CD4-positive, alpha-beta T cell treated with Interleukin-6 for 4 hours (primary cell): ENCODE measurements at places on chromosomes 13 and 19.

DNA sequence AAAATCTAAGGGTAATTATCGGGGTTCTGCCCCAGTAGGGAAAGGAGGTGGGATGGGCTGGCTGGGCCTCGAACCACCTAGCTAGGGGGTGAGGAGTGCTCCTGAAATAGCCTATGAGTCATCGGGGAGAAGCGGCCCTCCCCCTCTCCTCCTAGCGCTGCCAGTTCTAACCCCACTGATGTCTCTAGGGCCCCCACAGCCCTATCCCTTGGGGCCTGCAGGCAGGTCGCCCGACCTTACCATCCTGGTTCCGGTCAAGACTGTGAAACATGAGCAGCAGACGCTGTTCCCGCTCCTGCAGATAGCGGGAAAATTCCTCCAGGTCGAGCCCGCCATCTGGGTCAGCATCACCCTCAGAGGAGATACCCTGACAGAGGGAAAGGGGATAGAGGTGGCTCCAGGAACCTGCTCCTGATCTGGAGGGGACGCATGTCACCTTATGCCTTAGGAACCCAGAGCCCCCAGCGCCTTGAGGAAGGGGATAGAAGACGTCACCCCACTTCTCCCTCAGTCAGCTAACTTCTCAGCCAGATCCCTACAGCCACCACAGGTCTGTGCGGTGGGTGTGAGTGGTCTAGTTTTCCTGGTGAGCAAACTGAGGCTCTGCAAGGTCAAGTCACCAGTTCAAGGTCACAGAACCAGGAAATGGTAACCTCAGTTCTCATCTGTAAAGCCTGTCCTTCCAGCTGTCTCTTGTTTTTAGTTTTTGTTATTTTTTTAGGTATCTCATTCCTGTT, 1.5 kb downstream of the SLC25A23 start:
- DNase-seq, result no peak

DNA sequence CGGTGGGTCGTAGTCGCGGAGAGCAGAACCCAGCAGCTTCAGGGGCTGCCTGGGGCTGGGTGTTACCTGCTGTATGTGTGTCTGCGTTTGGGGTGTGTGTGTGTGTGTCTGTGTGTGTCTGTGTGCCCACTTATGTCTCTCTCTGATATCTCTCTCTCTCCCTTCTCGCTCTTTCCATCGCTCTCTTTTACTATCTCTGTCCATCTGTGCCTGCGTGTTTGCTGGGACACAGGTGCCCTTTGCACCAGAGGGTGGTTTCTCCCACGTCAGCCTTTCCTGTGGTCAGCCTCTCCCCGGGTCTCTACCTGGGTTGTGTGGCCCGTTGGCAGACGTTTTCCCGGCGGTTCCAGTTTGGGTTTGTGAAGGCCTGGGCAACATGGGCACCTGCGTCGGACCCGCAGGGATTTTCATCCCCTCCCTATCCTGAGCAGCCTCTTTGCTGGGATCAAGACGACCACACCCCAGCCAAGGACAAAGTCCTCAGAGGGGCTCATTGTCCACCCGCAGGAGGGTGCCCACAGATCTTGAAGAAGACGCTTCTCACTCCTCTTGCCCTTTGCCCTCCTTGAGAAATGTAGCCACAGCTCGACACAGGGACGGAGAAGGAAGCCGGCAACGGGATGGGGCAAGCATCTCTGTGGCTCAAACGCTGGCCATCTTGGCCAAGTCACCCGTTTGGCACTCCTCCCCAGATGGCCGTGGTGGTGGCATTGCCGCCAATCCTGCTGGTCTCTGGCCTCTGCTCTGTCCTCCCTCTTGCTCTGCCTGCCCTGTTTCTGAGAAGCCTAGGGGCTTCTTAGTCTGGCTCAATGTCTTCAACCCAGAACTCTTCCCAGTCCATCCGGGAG, 43.3 kb downstream of the ZNF146 start:
- no peak for DNase-seq

DNA sequence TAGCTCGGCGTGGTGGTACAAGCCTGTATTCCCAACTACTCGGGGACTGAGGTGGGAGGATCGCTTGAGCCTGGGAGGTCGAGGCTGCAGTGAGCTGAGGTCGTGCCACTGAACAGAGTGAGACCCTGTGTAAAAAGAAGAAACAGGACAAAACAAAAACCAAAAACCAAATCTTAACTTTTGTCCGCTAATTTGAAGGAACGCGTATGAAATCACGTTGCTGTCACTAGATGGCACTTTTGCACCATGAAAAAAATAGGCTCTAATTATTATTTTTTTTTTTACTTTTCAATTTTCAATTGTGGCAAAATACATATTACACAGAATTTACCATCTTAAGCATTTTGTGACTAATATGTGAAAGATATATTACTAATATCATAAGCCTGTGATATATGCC, 17.6 kb upstream of the ZNF835 start:
- DNase-seq, result no peak

- no peak for DNase-seq
Observed at GRCh38 chr19:16525751-16526481, 16.3 kb downstream of the CHERP start.

DNA sequence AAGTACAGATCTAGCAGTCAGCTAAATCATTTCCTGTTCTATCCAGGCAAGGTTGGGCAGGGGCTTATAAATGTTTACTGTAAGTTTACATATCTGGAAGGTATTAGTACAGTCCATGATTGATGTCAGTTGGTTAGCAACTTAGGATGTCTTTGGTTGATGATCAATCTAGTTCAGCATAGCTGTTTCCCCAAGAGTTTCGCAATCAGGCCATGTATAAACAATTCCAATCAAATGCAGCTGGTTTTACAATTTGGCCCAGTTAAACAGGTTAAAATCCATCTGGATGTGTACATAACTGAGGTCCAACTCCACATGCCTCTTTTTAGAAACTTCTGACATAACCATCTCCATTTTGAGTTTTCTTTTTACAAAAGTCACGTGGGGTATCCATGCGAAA, 6.9 kb downstream of the ZNF221 start:
- no peak for DNase-seq

GRCh38 chr19:35928507-35928906, 7.7 kb upstream of the LRFN3 start:
- no peak for DNase-seq

DNA sequence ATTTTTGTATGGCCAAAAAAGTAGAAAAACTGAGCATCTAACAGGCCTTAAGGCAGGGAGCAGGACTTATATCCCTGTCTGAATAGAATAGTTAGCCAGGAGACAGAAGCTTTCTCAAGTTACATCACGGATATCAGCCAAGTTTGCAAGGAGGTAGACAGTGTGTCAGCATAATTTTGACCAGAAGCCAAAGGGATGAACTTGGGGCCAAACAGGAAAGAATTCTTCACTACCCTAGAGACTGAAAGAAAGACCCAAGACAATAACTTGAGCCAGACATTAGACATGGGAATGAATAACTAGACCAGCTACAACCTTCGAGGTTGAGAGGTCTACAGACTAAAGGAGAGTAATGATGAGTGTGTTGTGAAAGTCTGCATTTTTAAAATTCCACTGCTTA, 48.1 kb upstream of the PCDH9 start:
- no peak for DNase-seq

DNA sequence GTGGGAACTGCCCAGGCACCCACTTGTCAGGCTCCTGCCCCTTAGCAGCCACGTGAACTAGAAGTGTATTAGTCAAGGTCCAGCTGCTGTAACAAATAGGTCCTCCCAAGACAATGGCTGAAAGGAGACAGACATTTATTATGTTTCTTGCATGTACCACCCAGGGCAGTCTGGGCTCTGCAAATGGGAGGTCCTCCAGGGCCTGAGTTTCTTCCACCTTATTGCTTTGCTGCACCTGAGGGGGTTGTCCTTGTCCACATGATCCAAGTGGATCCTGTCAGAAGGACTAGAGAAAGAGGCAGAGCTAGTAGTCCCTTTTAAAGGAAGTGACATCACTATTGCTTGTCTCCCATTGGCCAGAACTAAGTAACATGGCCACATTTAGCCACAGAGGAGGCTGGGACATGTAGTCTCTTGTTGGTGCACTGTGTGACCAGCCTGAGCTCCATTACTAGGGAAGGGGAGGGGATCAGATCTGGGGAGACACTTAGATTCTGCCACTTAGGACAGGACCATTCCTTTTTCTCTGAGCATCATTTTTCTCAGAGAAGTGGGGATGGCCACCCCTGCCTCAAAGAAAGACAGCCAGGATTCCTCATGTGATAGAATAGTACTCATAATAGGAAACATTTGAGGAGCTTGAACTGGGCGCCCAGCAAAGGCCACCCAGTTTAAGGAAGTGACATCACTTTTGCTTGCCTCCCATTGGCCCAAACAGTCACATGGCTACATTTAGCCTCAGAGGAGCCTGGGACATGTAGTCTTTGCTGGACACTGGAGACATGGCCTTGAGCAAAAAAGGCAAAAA, 15.1 kb downstream of the CC2D1A start:
- DNase-seq, result no peak

- DNase-seq, result no peak
Observed at GRCh38 chr19:51372021-51372648, 319 bp downstream of the NKG7 start.

DNA sequence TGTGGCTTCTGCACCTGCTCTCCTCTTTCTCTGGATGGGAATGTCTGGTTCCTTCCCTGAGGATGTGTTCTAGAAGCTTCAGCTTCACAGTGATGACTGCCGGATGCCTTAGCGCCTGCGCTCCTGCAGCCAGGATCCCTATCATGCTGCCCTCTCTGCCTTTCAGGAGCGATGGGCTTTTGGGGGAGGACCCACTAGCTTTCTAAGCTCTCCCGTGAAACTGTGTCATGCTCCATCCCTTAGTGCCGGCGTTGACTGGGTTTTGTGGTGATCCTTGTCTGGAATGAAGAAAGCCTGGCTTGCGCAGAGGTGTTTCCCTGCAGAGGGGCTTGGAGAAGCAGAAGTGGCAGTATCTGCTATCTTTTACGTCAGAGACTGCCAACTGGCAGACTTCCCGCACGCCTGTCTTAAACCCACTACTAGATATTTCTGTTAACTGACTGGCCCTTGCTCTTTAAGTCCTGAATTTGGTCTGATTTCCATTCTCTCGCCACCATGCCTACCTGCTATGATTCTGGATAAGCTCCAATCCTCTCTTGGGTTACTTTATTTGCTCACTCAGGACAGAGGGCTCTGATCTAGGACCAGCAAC, 3.8 kb upstream of the KMT2B start:
- DNase-seq, result no peak
